ENCODE measurements at places on chromosomes 1 and 21.

DNA sequence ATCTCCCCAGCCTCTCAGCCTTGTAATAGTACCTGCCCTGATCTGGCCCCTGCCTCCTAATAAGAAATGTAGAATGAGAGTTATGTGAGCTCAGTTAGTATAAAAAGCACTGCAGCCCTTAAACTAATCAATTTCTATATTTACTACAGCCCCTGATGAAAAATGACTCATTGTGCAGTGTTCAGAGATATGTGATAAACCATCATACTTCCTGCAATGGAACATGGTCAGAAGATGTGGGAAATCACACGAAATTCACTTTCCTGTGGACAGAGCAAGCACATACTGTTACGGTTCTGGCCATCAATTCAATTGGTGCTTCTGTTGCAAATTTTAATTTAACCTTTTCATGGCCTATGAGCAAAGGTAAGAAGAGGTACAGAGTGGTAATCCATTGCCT lies 176.8 kb upstream of the PDE4B start:
- DNase-seq, result no peak

DNA sequence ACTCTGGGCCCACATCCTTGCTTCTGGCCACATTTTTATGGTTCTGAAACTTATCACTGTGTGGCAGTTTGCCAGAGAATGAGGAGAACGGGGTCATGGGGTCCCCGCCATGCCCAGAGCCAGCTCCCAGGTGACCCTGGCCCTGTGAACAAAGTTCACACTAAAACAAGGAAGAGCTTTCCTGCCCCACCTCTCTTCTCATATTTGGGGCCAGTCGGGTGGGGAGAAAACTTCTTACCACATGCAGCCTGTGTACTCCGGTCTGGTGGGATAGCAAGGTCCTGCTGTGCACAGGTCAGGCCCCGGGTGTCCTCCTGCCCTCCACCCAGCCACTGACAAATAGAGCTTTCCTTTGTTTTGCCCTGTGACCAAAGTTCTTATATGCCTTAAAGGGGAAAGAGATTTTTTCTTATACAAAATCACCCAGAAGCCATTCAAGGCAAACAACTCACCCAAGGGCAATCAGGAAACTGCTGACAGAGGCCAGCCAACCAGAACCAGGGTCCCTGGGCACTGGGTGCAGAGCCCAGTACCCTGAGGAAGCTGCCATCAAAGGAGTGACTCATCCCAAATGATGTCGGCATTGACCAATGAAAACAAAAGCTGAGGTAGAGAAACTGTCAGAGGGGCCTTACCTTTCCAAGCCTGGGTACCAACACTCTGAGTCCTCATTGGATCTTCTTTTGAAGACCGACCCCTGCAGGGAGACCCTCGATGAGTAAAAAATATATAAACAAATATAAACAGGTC lies 53.6 kb downstream of the OLIG1 start:
- DNase-seq, result no peak

DNA sequence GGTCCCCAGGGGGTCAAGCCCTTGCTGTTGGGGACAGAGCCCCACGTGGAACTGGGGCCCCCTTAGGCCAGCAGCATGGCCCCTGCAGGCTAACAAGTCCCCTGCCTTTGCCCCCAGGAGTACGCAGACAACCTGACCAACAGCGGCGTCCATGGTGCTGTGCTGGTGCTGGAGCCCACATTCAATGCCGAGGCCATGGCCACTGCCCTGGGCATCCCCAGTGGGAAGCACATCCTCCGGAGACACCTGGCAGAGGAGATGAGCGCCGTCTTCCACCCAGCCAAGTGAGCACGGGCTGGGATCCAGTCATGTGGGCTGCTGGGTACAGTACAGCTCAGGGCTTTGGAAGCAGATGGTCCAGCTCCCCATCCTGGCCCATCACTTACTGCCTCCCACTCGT lies 49.6 kb upstream of the TMEM51 start:
- DNase-seq, result no peak

DNA sequence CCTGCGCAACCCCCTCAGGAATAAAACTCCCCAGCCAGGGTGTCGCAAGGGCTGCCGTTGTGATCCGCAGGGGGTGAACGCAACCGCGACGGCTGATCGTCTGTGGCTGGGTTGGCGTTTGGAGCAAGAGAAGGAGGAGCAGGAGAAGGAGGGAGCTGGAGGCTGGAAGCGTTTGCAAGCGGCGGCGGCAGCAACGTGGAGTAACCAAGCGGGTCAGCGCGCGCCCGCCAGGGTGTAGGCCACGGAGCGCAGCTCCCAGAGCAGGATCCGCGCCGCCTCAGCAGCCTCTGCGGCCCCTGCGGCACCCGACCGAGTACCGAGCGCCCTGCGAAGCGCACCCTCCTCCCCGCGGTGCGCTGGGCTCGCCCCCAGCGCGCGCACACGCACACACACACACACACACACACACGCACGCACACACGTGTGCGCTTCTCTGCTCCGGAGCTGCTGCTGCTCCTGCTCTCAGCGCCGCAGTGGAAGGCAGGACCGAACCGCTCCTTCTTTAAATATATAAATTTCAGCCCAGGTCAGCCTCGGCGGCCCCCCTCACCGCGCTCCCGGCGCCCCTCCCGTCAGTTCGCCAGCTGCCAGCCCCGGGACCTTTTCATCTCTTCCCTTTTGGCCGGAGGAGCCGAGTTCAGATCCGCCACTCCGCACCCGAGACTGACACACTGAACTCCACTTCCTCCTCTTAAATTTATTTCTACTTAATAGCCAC lies 696 bp downstream of the TGFB2 start:
- DNase-seq, result peak; percentile 42

DNA sequence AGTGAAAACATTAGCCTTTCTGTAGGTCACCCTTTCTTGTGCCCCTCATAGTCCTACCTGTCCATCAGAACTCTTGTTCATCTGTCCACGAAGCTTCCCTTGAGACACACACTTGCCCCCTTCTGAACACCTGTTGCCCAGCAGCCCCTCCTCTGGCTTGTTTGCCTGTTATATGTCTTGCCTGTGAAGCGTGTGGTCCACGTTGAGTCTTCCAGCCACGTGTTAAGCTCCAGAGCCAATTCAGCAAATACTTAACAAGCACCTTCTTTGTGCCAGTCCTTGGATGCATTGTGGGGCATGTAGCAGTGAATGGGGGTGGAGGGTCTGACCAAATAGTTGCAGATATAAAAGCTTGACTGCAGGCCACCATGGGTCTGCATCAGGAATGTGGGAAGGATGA lies 66.6 kb downstream of the MAN1C1 start:
- no peak for DNase-seq

DNA sequence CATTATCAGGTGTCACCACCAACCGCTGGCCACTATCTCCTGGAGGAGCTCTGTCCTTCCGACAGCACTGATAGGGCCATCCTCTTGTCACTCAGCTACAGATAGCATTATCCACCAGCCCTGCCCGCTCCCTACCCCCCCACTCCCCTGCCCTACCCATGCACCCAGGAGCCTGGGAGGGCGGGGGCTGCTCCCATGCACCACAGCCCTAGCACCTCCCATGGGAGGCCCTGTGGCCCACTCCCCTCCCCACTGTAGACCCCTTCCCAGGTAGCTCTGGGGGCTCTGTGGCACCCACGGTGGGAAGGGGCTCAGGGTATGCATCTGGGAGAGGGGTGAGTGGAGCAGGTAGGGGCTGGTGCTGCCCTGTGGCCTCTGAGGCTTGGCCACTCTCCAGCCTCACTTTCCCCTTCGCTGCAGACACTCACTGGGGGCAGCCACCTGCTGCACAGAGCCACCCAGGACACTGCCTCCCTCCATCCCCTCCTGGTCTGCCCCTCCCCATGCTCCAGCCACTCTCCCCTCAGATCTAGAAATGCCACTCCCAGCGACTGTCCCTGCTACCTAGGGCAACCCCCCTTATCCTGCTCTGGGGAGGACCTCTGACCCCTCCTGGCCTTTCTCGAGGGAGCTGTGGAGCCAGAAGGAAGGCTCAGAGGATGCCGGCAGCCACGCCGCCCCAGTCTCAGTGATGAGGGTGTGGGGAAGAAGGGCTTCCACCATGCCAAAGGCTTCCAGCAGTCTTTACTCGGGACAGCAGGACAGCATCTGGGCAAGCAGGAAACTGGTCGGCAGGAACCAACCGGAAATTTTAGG lies 58.5 kb downstream of the WNT9A start:
- no peak for DNase-seq

DNA sequence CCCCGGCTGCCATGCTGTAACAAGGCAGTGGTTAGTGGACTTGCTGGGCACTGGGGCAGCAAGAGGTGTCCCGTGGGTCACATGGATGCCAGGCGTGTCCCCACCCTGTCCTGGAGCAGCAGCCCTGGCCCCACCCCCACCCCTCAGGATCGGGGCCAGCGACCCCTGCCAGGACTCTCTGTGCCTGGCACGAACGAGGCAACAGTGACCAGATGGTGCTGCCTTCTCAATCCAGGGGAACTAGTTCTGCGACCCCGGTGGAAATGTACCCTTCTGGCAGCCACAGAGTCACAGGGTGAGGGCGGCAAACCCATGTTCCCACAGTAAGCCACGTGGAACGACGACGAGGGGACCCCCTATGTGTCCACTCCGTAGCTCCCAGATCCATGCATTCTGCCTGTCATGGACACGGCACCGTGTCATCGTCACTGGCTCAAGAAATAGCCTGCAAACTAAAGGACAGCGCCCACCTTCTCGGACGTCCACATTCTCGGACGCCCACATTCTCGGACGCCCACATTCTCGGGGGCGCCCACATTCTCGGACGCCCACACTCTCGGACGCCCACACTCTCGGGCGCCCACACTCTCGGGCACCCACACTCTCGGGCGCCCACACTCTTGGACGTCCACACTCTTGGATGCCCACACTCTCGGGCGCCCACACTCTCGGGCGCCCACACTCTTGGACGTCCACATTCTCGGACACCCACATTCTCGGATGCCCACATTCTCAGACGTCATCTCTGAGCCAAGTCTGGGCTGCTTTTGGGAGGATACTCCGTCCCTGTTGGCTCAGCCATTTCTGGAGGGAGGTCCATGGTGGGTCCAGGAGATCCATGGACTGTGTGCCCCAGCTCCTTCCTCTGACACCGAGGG lies 19.6 kb upstream of the ACTRT2 start:
- no peak for DNase-seq

- DNase-seq, result peak; percentile 93
Observed at GRCh38 chr1:44739307-44740178, at the start of gene KIF2C. KIF2C (plus strand) TSS chr1:44739837; CDS start chr1:44739933, 96 bp downstream.

- no peak for DNase-seq
Observed at GRCh38 chr1:212010004-212010403, 25.4 kb downstream of the INTS7 start.

GRCh38 chr1:61687901-61688300 lies 37.0 kb downstream of the TM2D1 start:
- no peak for DNase-seq

DNA sequence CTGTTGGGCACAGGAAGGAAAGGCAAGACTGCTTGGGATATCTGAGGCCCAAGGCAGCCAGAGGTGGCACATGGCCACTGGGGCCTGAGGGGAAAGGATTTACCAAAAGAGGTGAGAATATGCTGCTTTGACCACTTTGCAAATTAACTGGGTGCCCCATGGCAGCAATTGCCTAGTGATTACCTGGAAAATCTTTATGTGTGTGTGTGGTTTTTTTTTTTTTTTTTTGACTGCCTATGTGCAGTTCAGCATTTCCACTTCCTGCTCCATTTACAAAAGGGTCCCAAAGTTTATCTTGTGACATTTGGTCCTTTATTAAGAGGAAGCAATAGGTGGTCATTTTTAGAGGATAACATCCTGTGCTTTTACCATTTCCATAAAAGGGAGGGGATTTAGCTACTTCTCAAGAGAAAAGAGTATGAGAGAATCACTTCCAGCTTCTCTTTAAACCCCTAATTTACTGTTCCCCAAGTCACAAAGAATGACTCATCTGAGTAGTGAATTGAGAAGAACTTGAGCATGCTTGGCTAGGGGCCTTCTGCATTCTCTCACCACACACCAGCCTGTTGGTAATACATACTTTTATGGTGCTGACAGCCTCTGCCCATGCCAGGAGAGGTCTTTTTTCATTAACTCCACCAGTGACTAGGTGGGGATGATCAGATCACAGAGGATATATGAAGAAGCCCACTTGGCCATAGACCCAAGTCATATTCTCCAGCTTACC lies 52.1 kb downstream of the SYDE2 start:
- no peak for DNase-seq

GRCh38 chr1:87329526-87330056 lies 911 bp downstream of the LMO4 start:
- peak; percentile 55 for DNase-seq

DNA sequence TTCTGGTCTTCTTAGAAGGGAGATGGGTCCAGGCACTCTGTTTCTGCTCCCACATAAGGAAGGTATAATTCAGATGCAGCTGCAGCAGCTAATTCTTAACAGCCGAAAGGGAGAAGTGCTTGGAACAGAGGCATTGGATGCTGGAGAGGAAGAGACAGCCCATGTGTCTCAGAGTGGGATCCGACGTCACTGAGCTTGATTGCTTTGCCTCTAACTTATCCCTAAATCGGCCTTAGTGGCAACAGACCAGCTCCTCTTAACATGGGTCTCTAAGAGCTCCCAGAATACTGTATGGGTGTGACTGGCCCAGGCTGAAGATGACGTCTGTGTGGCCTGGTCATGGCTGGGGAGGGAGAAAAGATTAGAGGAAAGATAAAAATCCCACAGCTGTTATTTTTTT lies 40.7 kb upstream of the KCND3 start:
- no peak for DNase-seq

GRCh38 chr1:108527837-108528236 lies 32.1 kb upstream of the EEIG2 start:
- DNase-seq, result no peak

DNA sequence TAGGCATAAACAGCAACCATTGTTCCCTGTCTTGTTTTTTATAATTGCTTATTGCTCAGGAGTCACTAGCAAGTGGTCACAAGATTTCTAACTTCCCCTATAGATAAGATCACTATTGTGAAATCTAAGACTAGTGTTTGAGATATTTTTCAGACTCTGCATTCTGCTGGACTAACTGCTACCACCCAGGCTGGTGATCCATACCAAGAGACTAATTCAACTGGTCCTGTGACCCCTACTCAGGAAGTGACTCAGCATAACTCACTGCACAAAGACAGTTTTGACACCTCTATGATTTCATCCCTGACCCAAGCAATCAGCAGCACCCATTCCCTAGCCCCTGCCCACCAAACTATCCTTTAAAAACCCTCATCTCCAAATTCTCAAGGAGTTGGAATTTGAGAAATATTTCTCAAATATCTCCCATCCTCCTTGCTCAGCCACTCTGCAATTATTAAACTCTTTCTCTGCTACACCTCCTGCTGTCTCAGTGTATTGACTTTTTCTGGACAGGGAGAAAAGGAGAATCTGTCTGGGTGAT lies 52.7 kb downstream of the TRIM33 start:
- DNase-seq, result no peak
